ENCODE measurements at places on chromosomes 4 and X.

DNA sequence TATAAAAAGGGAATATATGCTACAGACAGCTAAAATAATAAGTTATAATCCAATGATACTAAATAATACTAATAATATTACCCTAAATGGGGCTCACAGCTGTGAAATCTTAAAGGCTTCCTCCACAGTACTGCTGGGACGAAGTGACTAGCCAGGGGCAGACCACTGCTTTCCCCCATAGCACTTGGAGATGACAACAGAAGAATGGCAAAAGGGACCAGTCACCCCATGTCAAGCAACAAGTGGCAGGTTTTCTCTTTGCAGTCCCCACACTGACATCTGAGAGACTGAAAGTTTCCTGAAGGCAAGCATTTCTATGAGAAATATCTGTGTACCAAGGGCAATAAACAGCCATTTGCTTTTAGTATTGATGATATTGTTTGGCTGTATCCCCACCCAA is 173.5 kb upstream of the GPC4 start:
- no peak for DNase-seq

DNA sequence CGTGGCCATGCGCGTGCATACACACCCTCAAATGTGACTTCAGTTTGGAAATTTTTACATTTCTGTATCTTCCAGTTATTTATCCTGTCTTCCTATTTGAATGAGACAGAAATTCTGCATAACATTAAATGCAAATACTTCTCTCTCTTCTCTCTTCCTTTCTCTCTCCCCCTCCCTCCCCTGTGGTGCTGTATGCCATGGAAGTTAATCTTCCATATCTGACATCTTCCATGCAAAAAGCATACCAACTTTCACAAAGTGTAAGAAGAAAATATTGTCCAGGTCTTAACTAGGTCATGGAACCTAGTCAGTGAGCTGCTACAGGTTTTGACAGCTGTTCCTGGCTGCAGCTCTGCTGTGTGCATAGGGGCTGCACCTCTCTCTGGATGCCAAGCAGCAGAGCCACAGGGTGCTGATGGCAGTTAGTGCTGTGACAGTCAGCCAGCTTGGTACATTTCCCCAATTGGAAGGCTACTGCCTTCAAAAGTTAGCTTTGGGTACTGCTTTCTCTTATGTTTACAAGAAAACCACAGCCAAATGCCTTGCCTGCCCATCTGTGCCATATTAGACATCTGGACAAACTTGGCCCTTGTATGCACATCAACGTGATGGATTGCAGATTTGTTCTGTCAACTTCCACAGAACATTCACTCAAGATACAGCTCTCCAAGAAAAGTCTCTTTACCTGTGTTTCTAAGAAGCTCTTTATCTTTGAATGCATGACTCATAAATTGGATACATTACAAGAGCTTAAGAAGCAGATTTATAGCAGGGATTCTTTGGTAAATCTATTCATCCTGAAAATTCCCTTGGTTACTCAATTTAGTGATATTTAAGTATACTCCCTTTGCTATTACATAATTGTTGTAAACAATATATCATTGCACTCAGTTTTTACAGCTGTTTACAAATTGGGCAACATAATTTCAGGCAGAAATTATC is 623.8 kb downstream of the EPHA5 start:
- peak; percentile 23 for DNase-seq

DNA sequence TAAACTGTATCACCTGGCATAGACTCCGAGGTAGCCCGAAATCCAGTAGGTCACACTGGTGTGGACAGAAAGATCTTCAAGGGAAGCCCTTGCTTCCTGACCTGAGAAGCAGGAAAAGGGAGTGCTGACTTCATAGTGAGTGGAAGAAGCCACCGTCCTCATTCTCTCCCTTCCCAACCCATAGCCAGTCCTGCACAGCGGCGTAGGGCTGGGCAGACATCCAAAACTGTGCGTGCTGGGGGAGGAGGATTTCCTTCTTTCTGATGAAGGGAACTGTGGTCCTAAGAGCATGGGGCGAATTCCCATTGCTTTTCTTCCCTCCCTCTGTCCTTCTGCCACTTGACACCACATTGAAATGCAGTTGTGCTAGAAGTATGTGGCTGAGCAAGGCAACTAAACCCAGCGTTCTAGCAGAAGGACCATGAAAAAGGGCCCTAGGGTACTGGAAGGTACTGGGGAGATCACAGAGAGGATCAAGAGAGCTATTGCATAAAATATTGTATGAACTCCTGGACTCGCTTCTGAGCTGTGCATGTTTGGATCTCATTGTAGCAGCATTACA is 66.9 kb downstream of the STOX2 start:
- DNase-seq = no peak

DNA sequence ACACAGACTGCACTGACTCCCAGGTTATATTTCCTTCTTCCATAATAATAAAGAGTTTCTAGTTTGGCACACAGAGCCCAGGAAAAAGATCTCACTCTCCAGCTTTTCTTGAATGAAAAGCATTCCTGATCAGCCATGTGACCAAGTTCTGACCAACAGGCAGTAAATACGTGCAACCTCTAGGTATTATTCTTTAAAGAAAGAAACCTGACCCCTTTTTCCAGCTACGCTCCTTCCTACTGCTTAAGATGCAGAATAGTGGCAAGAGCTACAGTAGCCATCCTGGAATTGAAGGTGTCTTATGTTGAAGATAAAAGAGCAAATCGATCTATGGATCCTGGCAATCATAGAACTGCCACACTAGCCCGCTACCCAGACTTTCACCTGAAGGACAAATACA is 76.7 kb downstream of the LRBA start:
- DNase-seq = no peak

DNA sequence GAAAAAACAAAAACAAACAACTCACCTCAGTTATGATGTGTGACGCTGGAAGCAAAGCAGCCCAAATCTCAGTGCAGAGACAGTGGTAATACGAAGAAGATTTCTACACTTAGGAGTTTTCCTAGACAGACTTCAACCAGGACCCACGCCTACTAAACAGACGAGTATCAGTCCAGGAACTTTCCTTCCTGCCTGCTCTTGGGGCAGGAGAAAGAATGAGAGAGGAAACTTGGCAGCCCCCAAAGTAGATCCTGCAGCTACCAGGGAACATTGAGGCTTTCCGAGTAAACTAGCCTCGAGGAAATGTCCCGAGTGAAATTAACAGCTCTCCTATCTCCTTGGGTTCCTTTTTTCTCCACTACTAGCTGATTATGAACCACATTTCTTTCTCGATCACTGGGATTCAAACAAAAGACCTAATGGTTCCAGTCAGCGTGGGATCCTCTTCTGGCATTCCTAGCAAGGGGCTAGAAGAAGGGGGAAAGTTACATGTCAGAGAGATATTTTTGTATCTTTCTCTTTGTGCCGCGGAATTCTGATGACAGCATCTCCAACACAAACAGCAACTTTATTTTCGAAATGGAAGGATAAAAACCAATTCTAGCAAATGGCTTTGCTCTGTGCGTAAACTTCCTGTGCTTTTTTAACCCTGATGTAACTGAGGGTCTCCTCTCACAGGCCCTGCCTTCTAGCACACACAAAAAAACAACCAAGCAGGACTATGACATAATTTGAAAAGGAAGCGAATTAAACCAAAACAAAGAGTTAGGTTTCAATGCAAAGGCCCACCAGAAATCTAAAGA is 53.2 kb downstream of the PPM1K start:
- DNase-seq = no peak

- DNase-seq = no peak
These were observed 172.7 kb upstream of the USP9X start for GRCh38 chrX:40912576-40912975.

DNA sequence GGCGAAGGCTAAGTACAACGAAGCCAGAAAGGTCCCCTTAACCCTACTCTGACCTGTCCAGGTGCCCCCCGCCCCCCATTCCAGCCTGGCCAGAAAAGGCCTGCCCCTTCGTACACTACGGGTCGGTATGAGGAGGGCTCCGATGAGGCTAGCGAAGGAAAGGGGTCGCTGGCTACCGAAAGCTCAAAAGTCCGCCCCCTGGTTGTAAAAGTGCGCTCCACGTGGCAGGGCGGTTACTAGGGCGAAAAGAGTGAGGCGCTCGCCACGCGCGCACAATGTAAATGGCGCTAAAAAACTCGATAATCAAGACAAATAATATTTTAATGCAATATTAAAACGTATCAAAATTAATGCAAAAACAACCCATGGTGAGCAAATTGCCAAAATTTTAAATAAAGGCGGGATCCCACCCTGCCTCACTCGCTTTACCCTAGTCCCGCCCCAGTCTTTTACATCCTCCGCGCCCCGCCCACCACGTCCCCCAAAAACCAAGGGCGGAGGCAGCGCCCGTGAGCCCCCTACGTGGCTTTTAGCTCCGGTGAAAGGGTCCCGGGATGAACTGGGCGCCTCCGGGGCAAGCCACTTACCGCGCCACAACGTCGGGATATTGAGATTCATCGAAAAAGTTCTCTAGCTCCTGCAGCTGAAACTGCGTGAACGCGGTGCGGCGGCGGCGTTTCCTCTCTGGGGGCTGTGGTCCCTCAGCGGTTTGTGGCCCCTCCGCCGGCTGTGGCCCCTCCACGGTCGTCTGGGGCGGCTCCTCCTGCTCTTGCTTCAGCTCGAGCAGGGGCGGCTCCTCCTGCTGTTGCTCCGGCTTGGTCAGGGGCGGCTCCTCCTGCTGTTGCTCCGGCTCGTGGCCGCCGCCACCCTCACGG is 929 bp downstream of the ESX1 start:
- DNase-seq = no peak

DNA sequence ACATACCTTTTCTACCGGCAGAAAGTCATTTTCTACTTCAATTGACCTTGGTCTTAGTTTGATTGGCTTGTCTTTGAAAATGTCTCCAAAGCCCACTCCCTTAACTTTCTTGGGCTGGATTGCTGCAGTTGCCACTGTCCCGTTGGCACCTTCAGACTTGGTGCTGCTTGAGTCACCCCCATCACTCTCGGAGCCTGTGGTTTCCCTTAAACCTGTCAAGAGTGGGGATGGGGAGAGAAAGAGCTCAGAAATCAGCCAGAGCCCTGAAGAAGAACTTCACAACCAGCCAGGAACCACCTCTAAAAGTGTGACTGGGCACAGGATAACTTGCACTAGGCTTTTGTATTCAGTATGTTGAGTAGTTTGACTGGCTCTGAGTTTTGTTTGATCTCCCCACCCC is 168.5 kb upstream of the MAP3K15 start:
- no peak for DNase-seq

GRCh38 chr4:38455092-38455862 is 208.7 kb upstream of the KLF3 start:
- DNase-seq = no peak

DNA sequence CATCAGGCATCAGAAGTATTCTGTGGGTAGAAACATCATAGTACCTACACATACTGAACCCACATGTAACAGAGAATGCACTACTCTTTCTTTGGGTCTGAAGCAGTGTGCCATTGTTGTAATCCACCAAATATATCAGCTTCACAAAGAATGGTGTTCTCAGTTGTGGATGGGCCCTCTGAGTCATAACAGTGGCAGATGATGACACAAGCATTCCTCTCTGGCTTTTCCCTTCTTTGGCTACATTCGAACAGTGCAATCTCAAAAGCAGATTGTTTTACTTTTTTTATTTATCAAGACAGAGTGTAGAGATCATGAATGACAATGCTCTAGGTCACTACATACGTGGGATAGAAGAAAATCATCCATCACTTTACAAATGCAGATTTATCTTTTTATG is 247.2 kb upstream of the EPHA5 start:
- no peak for DNase-seq

GRCh38 chr4:31059753-31060522 is 339.8 kb downstream of the PCDH7 start:
- no peak for DNase-seq

GRCh38 chr4:150283689-150284088 is 205.4 kb downstream of the DCLK2 start:
- peak; percentile 49 for DNase-seq

DNA sequence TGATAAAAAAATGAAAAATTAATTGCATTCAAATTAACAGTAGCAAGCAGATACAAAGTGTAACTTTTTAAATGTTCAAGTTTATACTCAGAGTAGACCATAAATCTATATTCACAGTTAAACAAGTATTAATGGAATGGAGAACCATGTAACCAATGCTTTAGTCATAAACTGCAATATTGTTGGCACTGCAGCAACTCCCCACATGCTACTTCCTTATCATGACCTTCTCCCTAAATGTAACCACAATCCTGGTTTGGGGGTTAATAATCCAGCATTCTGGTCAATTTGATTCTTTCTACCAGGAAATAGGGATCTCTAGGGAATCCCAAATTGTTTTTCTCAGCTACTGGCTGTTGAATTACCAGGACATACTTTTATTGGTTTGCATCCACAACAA is 223.9 kb upstream of the DCAF8L1 start:
- no peak for DNase-seq

DNA sequence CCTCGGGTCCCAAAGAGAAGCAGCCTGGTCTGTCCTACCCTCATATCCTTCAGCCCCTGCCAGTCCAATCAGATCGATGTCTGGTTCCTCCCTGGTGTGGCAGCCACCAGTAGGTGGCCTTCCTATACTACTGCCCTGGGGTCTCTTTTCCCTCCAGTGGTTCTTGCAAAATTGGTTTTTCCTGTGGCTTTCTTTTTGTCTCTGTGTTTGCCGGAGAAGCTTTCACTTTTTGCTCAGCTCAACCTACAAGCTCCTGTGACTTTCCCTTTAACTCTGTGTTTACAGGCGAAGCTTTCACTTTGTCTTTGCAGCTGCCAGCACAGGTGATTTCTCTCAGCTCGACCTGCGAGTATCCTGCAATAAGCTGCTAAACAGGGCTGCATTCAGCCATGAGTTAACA is 46.8 kb downstream of the UGT2A3 start:
- no peak for DNase-seq

- DNase-seq = no peak
These were observed 29.2 kb downstream of the SEC24B start for GRCh38 chr4:109462802-109463201.

GRCh38 chrX:87063642-87064041 is 454.0 kb upstream of the KLHL4 start:
- no peak for DNase-seq

Data from HTR-8/SVneo (cell line).